Type B pancreatic cell (in vitro differentiated cells): ENCODE measurements at places on chromosomes 1 and 21.

DNA sequence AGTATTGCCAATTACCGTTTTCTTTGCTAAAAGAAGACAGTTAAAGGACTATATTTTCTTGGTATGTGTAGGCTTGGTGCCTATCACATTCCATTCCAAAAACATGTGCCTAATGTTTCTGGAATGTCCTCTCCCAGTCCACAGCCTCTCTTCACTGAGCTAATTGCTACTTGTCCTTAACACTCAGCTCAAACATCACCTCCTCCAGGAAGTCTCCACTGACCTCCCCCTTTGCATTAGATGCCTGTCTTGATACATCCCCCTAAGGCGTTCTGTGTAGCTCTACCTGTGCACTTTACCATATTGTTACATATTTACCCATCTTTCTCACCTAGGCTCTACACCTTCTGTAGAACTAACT is 195.6 kb upstream of the CAMK1G start:
- no peaks in the 10 kb centered on the region for H3K27me3 ChIP-seq
- H3K27ac ChIP-seq, result no peak overlapping the region
- peaks cover 29% of the 10 kb centered on the region for H3K4me1 ChIP-seq
- no peaks in the 10 kb centered on the region for H3K36me3 ChIP-seq
- no peak for DNase-seq

- H3K27me3 ChIP-seq, result peaks cover 21% of the 10 kb centered on the region
- H3K27ac ChIP-seq, result peak overlapping the region; percentile 76
- DNase-seq, result peak; percentile 78
- peaks cover 45% of the 10 kb centered on the region for H3K4me1 ChIP-seq
- H3K36me3 ChIP-seq, result no peaks in the 10 kb centered on the region
Observed at GRCh38 chr1:87151500-87152421, 176.9 kb upstream of the LMO4 start.

- H3K27ac ChIP-seq, result no peak overlapping the region
- H3K36me3 ChIP-seq, result no peaks in the 10 kb centered on the region
- DNase-seq, result no peak
- no peaks in the 10 kb centered on the region for H3K27me3 ChIP-seq
Observed at GRCh38 chr1:224517171-224517570, 82.6 kb upstream of the WDR26 start.

DNA sequence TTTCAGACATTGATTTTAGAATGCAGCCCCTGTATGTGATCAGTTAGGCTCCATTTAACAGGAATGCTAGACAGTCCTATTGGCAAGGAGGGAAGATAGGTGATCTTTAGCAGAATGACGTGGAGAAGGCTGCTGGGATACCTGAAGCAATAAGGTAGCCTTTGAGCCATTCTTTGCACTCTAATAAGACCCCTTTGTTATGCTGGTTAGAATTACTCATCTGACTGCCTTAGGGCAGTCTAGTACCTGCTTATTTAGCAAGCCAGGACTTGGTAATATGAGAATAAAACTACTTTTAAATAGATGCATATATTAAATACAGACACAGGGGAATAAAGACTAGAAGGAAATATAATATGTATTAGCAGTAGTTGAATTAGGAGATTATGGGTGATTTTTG is 29.1 kb downstream of the NGF start:
- H3K36me3 ChIP-seq, result peaks cover 5% of the 10 kb centered on the region
- H3K27me3 ChIP-seq, result peaks cover 5% of the 10 kb centered on the region
- DNase-seq, result no peak
- peaks cover 5% of the 10 kb centered on the region for H3K4me1 ChIP-seq
- H3K27ac ChIP-seq, result no peak overlapping the region

GRCh38 chr1:7199077-7199779 is 414.0 kb downstream of the CAMTA1 start:
- H3K4me1 ChIP-seq, result no peaks in the 10 kb centered on the region
- no peaks in the 10 kb centered on the region for H3K36me3 ChIP-seq
- H3K27me3 ChIP-seq, result peaks cover 39% of the 10 kb centered on the region
- no peak for DNase-seq
- H3K27ac ChIP-seq, result no peak overlapping the region

- H3K4me3 ChIP-seq, result no peak overlapping the region
- no peak for DNase-seq
- H3K4me1 ChIP-seq, result peaks cover 37% of the 10 kb centered on the region
- H3K27me3 ChIP-seq, result no peaks in the 10 kb centered on the region
Observed at GRCh38 chr1:156797212-156797871, 19.3 kb downstream of the SH2D2A start.

GRCh38 chr1:211647711-211648121 is 27.7 kb downstream of the NEK2 start:
- no peaks in the 10 kb centered on the region for H3K36me3 ChIP-seq
- H3K27ac ChIP-seq, result peak overlapping the region; percentile 51
- no peaks in the 10 kb centered on the region for H3K27me3 ChIP-seq
- H3K4me3 ChIP-seq, result no peak overlapping the region
- DNase-seq, result no peak
- H3K4me1 ChIP-seq, result peaks cover 12% of the 10 kb centered on the region

DNA sequence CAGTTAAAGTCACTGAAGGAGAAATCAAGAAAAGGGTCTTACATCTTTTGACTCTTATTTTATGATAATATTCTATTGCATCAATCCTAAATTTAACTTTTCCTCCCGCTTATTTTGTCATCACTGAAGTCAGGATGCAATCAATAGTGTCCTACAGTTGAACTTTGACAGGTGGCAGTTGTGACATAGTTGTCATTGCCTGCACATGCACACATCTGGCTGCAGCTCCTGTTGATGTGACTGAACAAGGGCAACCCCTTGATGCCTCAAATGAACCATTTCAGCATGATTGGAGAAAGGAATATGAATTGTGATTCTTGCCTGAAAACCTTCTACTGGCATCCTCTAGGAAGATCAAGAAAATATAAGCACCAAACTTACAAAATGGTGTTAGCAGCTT is 157.7 kb downstream of the NTNG1 start:
- H3K27ac ChIP-seq, result no peak overlapping the region
- no peaks in the 10 kb centered on the region for H3K36me3 ChIP-seq
- H3K4me3 ChIP-seq, result no peak overlapping the region
- no peaks in the 10 kb centered on the region for H3K27me3 ChIP-seq
- no peak for DNase-seq

DNA sequence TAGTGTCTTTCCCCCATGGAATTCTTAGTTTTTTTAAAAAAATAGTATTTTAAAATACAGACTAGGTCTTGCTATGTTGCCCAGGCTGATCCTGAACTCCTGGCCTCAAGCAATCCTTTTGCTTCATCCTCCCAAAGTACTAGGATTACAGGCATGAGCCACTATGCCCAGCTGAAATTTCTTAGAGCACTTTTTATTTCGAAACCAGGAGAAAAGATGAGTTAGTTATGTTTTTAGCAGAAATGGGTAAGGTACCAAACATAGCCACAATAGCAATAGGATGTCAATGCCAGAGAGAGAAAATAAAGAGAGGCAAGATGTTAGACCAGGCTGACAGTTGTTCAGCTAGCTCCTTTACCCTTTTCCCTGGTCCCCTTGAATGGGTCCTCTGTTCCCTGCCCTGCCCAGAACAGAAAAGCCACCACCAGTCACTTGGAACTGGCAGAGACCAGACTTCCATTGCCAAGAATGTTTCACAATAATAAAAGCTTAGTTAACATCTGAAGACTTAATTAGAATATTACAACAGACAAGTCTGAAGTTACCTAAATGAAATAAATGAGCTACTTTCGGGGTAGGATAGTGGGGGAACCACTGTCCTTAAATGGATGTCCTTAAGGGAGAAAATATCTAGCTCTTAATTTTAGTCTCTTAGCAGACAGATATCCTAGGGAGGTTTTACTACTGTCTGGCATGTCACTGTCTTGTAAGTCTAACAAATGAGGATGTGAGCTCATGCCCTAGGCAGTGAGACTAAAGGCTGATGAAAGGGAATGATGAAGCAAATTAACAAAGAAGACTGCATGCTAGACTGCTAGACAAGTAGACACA is 54.3 kb downstream of the ABL2 start:
- H3K4me1 ChIP-seq, result peaks cover under 1% of the 10 kb centered on the region
- H3K36me3 ChIP-seq, result no peaks in the 10 kb centered on the region
- no peak for DNase-seq
- no peak overlapping the region for H3K4me3 ChIP-seq

GRCh38 chr1:52892424-52893215 is 28.9 kb downstream of the ECHDC2 start:
- DNase-seq, result no peak
- no peak overlapping the region for H3K27ac ChIP-seq
- no peak overlapping the region for H3K4me3 ChIP-seq
- H3K36me3 ChIP-seq, result no peaks in the 10 kb centered on the region

DNA sequence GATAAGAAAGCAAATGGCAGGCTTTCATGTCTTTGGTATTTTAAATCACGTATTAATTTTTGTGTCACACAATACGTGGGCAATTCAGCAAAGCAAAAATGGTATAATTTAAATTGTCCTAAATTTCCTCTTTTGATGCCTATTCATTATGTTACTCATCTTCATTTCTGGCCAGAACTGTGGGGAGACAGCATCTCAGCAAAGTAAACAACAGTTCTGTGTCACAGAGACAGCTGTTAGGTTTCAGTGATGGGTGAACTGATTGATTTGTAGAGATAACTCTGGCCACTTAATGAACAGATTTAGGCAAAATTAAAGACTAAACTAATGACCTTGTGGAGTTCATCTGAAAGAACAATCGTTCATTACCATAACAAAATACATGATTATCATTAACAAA is 49.2 kb downstream of the FH start:
- H3K27me3 ChIP-seq, result peaks cover 3% of the 10 kb centered on the region
- H3K4me3 ChIP-seq, result no peak overlapping the region
- H3K4me1 ChIP-seq, result no peaks in the 10 kb centered on the region

DNA sequence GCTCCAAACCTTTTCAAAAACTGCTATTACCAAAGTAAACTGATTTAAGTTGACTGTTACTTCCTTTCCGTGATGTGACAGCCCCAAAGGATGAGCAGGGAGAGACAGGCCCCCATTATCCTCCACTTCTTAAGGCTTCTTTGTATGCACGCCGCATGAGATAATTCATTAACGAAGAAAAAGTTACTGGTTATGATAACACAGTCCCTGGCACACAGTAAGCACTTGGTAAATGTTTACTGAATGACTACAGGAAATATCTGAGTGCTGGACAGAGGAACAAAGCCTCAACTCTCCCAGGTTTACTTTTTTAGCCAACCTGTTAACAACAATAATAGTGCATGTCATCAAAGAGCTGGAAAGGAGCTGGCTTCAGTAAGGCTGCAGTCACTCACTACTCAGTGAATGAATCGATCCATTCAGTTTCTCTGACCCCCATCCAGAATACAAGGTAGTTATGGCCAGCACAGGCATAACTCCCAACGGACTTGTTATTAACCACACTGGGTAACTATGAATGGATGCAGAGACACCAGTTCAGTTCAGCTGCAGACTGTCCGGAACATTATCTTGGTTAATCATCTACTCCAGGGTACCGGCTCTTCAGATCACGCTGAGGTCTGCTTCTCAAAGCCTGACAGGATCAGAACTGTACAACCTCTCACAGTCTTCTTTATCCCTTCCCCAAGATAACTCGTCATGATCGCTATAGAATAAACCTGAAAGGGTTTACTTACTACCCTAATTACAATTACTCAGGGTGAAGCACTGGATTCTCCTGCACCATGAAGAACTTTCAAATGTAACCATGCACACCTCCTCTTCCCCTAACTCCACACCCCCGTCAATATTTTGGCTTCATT is 58.3 kb downstream of the TGFBR3 start:
- H3K36me3 ChIP-seq, result no peaks in the 10 kb centered on the region

DNA sequence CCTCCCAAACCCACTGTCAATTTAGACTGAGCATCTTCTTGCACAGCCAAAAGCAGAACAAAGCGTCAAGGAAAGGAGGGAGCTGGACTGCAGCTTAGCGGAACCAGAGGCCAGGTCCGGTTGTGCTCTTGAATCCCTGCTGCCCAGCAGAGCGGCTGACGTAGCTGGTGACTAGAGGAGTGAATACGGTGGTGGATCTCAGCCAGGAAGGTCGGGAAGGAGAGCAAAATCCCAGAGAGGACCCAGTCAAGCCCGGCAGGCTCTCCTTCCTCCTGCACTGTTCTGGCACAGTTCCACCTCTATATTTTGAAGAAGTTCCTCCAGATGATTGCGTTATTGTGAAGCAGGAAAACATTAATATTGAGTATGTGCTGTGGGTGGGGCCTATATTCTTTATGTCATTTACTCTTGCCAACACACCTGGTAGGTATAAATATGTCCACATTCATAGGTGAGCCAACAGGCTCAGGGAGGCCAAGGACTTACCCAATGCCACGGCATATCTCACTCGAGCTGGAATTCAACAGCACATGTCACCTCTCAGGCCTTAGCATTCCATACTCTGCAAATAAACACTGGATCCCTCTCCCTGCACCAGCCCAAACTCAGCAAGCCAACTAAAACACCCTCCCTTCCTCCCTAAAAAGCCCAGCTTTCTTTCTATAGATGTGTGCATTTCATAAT is 23.6 kb upstream of the ABCB10 start:
- H3K27me3 ChIP-seq, result no peaks in the 10 kb centered on the region
- no peak overlapping the region for H3K4me3 ChIP-seq
- H3K27ac ChIP-seq, result no peak overlapping the region

- no peaks in the 10 kb centered on the region for H3K36me3 ChIP-seq
- no peak overlapping the region for H3K27ac ChIP-seq
- peaks cover 2% of the 10 kb centered on the region for H3K4me1 ChIP-seq
- no peak for DNase-seq
- peaks cover 4% of the 10 kb centered on the region for H3K27me3 ChIP-seq
- H3K4me3 ChIP-seq, result no peak overlapping the region
Observed at GRCh38 chr1:75522389-75522788, 88.5 kb downstream of the SLC44A5 start.

GRCh38 chr21:41045534-41046268 is 122.3 kb upstream of the BACE2 start:
- H3K4me3 ChIP-seq, result no peak overlapping the region
- H3K36me3 ChIP-seq, result no peaks in the 10 kb centered on the region
- peaks cover 11% of the 10 kb centered on the region for H3K4me1 ChIP-seq

DNA sequence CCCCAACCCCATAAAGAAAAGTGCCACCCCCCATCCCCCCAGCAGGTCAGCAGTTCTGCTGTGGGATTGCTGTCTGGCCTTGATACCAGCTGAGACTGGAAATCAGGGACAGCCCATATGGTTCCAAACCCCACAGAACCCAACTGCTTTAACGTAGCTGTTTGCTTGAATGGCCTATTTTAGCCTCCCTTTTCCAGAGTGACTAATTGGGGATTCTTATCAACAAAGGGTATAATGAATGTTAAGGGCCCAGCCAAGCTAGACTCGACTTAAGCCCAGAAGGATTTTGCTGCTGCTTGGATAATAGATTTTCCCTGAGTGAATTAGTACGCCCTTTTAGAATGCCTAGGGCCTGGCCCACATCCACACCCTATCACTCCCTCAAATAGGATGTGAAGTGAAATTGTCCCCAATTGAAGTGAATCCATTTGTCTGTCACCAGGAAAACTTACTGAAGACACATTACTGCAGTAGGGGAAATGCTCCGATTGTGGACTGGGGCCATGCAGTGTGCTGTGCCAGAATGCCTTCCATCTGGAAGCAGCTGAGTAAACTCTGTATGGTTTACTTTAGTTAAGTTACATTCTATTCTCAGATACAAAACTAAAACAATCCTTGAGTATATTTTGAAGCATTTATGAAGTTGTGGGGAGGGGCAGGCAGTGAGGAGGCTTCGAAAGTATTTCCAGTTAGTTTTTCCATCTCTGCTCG is 156.9 kb downstream of the DHRS3 start:
- no peak for DNase-seq
- no peaks in the 10 kb centered on the region for H3K27me3 ChIP-seq
- H3K36me3 ChIP-seq, result peaks cover 49% of the 10 kb centered on the region
- peak overlapping the region; percentile 70 for H3K27ac ChIP-seq
- H3K4me1 ChIP-seq, result peaks cover 49% of the 10 kb centered on the region
- H3K4me3 ChIP-seq, result peak overlapping the region; percentile 48
